ENCODE measurements at places on chromosomes 16 and 17.
A peak's percentile ranks its signal among the peaks of the same experiment; 100 is the strongest.

GRCh38 chr17:37485938-37486570, 3.6 kb upstream of the DUSP14 start:
- no peak for DNase-seq

DNA sequence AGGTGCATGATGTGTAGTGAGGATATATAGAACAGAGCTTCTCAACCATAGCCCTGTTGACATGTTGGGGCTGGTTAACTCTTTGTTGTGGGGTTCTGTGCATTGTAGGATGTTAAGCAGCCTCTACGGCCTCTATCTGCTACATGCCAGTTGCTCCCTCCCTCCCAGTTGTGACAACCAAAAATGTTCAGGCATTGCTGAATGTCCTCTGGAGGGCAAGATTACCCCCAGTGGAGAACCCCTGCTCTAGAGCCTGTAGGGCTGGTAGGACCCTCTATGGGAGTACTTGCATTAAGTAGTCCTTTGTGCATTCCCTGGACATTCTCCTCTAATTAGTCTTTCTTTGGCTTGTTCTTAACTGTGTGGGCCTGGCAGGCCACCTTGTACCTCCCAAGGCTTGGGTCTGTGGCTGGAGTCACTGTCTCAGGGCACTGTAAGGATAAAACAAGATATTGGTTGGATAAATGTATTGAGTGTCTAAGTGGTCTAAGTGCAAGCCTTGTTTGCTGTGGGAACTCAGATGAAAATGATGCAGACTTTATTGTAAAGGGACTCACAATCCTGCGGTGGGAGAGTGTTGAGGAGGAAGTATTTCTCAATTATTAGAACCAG, 19.8 kb upstream of the MYO1D start:
- no peak for DNase-seq

- peak; percentile 13 for DNase-seq
Measured at GRCh38 chr17:11986942-11987329, 10.3 kb downstream of the ZNF18 start.

GRCh38 chr17:77966476-77966875, 8.0 kb downstream of the TNRC6C start:
- DNase-seq, result no peak

GRCh38 chr17:27327871-27328270, 34.0 kb downstream of the WSB1 start:
- DNase-seq, result no peak

DNA sequence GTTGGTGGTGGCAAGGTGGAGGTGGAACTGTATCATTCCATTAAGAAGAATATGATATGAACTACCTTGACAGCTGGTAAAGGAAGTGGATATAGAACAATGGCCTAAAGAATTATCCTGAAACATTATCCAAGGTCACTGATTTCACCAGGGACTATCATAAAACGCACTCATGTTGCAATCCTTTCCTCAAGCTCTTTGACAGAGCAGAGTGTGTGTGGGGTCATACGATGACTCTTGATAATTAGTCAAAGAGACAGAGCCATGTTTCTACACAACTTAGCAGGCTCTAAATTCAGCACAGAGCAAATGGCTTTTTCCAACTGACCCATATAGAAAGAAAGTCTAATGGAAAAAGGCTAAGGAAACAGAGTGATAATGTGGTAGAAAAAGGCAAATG, 126.4 kb upstream of the ANKFN1 start:
- DNase-seq, result no peak

GRCh38 chr16:84608282-84608681, 9.6 kb downstream of the COTL1 start:
- DNase-seq, result no peak

GRCh38 chr17:69524854-69525253, 110.4 kb downstream of the MAP2K6 start:
- no peak for DNase-seq

DNA sequence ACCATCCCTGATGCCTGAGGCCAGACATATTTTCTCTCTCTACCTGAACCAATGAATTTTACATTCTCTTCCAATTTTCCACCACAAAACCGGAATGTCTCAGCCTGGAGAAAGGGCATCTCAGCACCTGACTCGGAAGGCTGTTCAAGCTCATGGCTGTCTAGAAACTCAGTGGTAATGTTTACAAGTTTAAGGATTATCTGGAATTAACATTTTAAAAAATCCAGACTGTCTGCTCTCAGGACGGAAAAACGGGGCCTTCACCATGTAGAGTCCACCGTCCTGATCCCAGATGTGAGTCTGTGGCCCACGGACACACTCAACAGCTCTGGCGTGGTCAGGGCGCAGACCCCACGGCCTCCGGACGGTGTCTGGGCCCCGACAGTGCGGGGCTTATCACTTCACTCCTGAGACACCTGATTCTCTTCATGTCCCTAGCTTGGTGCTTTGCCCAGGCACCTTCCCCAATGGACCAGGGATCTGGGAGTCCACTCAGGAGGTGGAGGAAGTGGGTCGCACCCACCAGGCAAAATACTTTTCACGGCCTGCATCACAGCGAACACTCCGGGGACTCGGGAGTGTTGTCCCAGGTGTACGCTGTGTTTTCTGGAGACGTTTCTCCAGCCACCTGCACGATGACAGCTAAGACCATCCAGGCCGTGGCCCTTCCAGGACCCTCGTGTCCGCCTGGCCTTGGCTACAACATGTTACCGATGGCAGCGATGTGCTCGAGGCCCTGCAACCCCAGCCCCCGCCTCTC, 101.5 kb downstream of the ZNF778 start:
- DNase-seq, result no peak

- no peak for DNase-seq
Measured at GRCh38 chr16:83629426-83629825, 178.4 kb upstream of the HSBP1 start.

DNA sequence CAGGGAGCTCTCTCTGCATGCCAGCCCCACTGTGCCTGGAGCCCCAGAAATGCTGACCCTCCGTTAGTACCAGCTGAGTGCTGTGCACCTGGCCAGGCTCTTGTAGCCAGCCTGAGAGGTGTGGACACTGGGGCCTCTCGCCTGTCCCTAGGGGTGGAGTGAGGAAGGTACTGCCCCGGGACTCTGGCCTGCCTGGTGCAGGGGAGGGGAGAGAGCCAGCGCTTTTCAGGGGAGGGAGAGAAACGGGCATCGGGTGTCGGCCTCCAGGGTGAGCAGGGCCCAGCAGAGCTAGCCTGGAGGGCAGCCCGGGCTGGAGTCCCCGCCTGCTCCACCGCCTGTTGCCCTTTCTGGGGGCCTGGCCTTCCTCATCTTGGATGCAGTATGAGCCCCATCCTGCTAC, 13.1 kb downstream of the MAP2K3 start:
- DNase-seq, result no peak

DNA sequence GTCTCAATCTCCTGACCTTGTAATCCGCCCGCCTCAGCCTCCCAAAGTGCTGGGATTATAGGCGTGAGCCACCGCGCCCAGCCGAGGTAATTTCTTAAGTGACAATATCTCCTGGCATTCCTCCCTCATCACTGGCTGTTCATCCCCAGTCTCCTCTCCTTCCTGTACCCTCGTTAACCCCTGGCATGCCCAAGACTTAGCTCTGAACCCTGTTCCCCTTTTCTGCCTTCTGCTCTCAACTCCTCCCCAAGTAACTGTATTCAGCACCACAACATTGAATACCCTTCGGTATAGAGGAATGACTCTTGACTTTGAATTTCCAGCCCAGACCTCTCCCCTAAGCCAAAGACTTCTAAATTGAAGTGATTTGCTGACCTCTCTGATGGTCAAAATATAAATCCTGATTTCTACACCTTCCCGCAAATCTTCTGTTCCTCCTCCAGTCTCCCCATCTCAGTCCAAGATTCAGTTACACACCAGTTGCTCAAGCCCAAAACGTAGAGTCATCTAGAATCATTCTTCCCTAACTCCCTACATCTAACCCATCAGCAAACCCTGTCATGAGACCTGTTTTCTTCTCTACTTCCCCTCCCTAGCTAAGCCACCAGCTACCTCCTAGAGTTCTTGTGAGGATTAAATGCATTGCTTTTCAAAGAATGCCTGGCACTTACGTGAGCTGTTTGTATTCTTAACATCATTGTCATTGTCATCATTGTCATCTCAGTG, 14.8 kb downstream of the PMP22 start:
- no peak for DNase-seq

DNA sequence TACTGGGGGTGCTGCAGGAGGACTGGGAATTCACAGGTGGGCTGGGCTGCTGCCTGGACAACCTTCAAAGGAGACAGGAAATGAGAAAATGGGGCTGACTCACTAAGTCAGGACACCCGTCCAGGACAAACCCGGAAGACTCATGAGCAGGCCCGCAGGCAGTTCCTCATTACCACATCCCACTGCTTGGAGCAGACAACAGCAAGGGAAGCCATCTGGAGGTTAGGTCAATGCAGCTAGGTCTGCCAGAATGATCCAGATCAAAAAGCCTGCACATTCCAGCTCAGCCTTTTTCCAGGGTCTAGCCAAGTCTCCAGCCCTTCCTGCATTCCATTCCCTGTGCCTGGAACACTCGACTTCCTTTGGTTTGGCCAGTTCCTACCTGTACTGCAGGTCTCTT, 536.5 kb upstream of the CDH11 start:
- peak; percentile 44 for DNase-seq

- DNase-seq, result peak; percentile 51
Measured at GRCh38 chr16:86519649-86520316, 9.5 kb downstream of the FOXF1 start.

- DNase-seq, result no peak
Measured at GRCh38 chr16:88387941-88388627, 5.3 kb downstream of the ZNF469 start.

DNA sequence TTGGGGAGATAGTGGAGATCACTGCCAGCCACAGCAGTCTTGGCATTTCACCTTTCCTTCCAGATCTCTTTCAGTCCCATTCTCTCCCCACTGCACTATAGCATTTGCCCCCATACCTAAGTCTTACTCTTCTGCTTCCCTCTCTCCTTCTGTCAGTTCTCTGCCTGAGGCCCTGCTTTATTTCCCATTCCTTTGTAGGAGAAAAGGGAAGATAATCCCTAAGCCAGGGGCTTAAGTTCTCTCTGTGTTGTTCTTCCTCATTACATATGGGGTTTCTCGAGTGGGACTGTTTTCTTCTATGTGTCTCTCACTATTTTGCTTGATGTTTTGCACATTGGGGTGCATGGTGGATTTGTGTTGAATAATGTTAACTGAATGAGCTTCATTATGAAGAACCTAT, 6.4 kb downstream of the KDM6B start:
- no peak for DNase-seq

DNA sequence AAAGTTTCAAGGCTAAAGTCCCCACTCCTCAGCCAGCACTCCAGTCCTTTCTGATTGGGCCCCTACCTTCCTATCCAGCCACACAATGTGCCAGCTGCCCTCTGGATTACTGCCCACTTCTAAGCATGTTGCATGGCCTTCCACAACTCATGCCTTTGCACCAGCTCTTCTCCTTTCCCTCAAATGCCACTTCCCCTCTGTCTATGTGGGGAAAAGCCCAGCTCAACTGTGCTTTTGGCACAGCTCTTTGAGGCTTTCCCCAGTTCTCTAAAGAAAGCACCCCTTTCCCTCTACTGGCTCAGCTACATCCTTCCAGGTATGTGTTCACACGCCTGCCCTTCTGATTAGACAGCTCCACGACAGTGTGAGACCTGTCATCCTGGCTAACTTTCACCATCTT, 18.5 kb downstream of the GTF3C1 start:
- no peak for DNase-seq

DNA sequence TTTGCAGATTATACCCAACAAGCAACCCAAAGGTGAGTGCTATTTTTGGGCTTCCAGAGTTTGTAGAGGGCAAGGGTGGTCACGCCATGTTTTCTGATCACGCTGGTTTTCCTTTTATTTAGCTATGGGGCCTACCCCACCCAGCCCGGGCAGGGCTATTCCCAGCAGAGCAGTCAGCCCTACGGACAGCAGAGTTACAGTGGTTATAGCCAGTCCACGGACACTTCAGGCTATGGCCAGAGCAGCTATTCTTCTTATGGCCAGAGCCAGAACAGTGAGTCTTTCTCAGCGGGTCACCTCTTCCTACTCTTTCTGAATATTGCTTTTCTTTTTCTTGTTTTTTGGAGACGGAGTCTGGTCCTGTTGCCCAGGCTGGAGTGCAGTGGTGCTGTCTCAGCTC, 2.5 kb downstream of the FUS start:
- DNase-seq, result no peak

GRCh38 chr16:21339269-21339641, 61.2 kb upstream of the CRYM start:
- no peak for DNase-seq

DNA sequence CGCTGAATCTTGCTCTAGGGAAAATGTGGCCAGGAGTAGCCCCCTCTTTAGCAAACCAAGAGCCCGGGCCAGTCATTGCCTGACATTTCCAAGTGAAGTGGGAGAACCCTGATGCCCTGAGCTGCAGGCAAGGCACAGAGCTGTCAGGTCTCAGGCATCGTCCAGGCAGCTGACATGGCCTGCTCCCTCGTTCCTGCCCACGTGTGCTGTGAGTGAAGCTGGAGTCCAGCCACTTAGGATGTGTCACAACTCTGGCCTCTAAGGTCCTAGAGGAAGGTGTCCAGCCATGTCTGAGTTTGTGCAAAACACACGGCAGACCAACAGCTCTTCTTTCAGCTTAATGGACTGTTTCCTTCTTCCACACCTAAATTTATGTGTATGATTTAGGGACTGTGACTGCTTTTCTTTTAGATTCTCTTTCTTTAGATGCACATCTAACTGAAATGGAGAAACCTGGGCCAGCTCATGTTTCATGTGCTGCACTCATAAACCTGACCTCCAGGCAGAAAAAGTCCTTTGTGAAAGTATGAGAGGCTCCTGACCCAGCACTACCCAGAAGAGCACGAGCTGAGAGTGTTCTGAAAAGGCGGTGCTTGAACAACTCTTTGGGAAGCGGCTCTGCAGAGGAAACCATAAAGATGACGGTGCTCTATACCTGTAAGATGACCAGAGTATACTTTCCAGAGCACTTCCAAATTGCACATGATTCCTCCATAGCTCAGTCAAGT, 14.8 kb upstream of the LIMD2 start:
- DNase-seq, result no peak

- DNase-seq, result no peak
Measured at GRCh38 chr17:17445296-17445924, 31.4 kb upstream of the MED9 start.

DNA sequence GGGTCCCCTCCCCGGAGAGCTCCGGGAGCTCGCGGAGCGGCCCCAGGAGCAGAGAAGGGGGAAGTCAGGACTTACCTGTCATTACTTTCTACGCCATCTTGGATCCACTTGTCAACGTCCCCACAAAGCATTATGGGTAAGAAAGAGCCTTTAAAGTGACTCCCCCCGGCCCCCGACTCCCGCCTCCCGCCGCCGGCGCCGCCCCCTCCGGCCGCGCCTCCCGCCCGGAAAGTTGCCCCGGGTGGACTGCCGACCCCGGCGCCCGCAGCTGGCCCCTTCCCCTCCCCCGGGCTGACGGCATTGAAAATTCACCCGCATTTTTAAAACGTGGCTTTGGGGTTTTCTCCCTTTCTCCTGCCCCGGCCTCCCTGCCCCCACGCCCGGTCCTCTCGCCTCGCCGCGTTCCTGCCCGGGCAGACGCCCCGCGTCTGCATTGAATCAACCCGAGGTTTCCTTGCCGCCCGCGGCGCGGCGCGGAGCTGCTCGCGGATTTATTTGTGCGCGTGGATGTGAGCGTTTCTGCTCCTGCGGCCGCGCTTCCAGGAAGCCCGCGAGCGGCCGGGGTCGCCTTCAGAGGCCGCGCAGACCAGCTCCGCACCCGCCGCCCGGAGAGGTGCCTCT, at the start of gene HELZ:
HELZ (minus strand) TSS at position 124 of the 621 bp plus-strand sequence. CDS start 26,392 bp downstream, outside the sequence.
- peak; percentile 62 for DNase-seq

All from AG04450 (cell line).